GM10248 (cell line): ENCODE measurements at places on chromosomes 5 and 9.
A peak's percentile ranks its signal among the peaks of the same experiment; 100 is the strongest.

DNA sequence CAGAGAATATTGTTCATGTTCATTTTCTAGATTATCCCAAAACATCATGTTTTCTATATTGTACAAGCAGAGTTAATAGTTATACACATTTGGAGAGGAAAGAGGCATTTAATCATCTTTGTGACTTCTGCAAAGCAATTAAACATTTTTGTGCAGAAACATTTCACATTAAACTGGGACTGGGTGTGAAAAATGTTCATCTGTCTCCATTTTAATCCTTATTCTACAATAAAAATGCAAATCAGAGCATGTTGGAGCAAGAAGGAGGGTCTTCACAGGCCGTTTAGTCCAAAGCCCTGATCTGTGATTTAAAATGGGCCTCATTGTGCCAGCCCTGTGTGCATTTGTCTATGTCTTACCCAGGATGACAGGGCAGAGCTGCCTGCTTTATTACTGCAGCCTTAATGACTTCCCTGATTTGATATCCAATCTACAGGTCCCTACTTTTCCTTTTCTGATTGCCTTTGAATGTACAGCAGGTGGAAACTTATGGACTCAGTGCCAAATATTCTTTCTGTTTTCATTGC, 183.5 kb downstream of the CAVIN4 start:
- DNase-seq: no peak

GRCh38 chr5:65047948-65048690, 279.4 kb downstream of the CWC27 start:
- DNase-seq: no peak

- DNase-seq: peak; percentile 31
These were observed at the start of gene TGFBI for GRCh38 chr5:136028782-136029742. TSS of gene TGFBI (plus strand) at chr5:136028988. CDS start at chr5:136029056, 68 bp downstream.

GRCh38 chr9:81559709-81560108, 129.6 kb downstream of the TLE1 start:
- DNase-seq: no peak

- DNase-seq: no peak
These were observed 42.9 kb upstream of the ALDOB start for GRCh38 chr9:101478444-101478843.

DNA sequence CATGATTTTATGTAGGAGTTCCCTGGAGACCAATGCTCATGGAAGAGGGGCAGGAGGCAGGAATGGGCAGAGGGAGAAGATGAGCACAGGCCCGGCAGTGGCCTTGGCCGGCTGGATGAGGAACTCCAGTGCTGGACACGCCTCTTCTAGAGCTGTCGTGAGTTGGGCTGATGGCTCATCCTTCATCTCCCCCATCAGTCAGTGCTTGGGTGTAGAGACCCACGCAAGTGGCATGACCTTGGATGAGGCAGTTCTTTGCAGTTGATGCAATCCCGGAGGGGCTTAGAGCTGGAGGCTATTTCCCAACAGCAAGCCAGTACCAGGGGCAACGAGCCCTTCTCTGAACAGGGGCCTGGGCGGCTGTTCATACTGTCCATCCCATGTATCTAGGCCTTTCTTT, 25.5 kb upstream of the ARAP3 start:
- DNase-seq: no peak

DNA sequence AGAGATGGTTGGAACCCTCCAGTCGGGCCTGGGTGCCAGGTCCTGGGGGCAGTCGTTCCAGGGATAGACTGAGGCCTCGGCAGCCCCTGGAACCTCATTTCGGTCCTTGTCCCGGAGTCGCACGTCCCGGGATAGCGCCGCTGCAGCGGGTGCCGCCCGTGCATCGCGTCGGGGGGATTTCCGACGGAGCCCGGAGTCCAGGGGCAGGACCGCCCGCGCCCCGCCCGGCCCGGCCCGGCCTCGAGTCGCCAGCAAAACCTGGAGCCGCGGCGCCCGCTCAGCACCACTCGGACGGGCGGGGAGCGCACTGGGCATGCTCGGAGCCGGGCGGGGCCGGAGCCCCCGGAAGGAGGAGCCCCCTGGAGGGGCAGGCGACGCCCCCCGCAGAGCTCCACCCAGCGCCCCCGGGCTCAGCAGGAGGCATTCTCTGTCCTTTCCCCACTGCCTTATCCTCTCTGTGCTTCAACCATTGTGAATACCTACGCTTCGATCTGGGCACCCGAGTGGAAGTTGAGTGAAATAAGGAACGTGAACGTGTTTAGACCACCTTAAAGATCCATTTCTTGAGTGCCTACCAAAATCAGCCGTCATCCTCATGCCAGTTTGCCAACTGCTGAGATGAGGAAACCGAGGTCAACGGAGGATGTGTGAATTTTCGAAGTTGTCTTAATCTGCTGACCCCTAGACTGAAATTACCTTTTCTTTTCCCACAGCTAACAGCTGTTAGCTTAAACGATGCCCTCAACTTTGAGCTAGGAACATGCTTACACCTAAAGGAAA, 1.7 kb upstream of the PTPN3 start:
- DNase-seq: no peak

- no peak for DNase-seq
These were observed 385.9 kb upstream of the CHD1 start for GRCh38 chr5:99314721-99315120.

DNA sequence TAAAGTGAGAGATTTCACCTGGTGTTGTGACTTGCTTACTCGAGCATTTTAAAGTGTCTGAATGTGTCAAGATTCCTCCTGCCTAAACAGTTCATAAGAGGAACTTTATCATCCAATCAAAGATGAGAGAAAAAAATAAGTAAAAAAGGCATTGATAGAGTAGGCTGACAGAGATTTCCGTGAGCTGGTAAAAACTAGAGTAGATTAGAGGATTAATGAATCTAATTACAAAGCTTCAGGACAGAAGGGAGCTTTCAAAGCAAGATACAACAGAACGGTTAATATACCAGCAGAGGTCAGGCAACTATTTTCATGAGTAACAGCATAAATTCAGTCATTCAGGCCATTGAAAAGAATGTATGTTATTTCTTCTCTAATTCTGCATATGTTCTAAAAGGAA, 91.5 kb downstream of the ADAMTS6 start:
- no peak for DNase-seq

DNA sequence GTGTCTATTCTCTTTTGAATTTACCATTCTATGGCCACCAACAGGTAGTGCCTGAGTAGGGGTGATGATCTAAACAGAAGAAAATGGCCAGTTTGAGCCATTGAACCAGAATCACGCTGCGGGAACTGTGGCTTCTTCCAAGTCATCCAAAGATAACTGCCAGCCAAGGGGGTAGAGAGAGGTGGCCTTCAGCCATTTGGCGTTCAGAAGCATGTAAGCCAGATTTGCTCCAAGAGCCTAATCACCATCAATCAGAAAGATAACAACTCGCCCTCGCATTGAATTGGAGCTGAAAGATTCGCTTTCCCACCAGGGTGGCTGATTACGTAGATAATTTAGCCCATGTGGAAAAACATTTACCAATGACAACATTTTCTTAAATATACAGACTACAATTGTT, 1302.7 kb upstream of the DMAC1 start:
- DNase-seq: no peak

GRCh38 chr5:14576206-14576605, 5.4 kb upstream of the OTULINL start:
- no peak for DNase-seq

DNA sequence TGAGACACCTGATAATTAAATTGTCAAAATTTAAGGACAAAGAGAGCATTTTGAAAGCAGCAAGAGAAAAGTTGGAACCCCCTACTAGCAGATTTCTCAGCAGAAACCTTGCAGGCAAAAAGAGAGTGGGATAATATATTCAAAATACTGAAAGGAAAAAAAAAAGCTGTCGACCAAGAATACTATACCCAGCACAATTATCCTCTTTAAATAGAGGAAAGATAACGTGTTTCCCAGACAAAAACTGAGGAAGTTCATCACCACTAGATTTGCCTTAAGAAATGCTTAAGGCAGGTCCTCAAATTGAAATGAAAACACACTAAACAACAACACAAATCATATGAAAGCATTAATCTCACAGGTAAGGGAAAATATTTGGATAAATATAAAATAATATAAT, 27.0 kb downstream of the HSD17B3 start:
- DNase-seq: no peak

DNA sequence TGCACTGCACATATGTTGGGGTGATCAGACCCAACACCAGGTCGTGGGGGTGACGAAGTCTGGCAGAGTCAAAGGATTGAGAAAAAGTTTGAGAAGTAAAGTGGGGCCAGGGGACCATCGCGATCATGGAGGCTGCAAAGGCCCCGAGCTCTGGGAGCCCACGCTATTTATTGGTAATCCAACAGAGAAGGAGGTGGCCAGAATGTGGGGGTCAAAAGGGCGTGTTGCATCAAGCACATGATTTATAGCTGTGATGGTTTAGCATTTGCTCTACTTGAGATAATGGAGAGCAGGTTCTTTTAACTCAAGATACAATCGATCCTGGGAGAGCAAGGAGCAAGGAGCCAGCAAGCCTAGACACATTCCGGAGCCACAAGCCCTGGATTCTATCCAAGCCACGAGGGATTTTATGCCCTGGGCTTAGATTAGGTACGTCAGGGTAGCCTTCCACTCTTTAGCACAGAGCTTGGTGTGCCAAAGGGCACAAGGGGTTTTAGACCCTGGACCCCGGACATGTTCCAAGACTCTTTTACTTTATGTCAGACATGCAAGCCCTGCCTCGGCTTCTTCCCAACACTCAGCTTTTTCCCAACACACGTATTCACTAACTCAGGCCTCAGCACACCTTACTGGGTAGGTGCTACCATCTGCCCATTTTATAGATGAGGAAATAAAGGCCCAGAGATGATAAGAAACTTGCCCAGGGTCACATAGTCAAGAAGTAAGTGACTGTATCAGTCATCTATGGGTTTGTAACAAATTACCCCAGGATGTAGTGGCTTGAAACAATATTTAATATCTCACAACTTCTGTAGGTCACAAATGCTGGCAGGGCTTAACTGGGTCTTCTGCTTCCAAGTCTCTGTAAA, 39.5 kb downstream of the NSUN2 start:
- DNase-seq: no peak

DNA sequence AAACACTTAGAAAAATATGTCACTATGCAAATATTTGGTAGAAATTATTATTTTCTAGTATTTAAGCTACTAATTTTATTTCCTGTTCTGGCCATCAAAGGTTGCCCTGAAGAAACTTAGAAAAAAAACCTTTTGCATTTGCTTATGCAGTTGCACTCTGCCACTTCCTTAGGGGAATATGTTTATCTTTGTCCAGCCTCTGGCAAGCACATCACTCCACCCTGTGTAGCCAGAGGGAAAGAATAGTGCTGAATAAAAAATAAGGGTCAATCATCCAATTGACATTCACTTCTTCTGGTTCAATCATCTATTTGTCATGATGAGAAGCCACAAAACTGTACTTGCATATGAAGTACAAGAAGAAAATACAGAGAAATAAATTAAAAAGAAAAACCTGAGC, 72.8 kb downstream of the CETN3 start:
- no peak for DNase-seq

DNA sequence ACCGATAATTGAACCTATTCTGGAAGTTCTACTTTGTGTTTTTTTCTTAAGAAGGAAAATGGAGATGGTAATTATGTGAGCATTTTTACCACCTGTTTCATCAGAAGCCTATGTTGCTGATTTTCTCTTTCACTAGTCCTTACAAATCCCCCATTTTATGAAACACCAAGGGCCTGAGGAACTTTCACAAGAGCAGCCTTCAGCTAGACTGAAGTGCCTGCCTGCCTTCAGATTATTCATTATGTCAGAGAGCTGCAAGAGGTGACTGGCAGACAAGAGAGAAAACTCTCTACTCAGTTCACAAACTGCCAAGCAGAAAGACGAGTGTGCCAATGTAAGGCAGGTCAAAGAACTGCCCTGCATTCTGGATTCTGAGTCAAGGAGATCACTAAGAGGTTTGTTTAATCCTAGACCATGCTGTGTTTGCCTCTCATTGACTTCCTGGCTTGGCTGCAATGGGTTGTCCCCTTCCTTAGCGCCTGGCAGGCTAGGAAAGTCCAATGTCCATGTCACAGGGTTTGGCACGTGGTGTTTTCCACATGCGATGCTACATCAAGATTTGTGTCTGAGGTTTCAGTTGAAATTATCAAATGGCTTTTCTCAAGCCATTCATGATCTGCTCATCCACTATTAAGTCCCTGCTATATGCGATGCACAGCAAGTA, 143.3 kb downstream of the CDC42SE2 start:
- DNase-seq: no peak

DNA sequence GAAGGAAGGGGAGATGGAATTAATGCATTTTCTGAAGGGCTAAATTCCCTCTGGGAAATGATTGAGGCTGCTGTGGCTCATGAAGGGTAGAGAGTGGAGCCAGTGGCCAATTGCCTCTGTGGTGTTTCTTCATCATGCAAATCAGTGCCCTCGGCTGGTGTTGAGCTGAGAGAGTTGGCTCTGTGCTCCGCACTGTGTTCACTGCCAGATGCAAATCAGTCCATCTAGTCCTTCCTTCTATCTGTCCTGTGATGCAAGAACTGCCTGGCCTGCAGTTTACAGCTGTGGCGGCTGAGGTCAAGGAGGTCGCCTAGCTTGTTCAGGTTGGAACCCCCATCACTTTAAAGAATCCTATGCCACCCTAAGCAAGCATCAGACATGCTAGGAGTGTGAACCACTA, 6.0 kb downstream of the TMEM171 start:
- DNase-seq: no peak

GRCh38 chr5:138686668-138687067, 66.6 kb upstream of the CTNNA1 start:
- DNase-seq: no peak

DNA sequence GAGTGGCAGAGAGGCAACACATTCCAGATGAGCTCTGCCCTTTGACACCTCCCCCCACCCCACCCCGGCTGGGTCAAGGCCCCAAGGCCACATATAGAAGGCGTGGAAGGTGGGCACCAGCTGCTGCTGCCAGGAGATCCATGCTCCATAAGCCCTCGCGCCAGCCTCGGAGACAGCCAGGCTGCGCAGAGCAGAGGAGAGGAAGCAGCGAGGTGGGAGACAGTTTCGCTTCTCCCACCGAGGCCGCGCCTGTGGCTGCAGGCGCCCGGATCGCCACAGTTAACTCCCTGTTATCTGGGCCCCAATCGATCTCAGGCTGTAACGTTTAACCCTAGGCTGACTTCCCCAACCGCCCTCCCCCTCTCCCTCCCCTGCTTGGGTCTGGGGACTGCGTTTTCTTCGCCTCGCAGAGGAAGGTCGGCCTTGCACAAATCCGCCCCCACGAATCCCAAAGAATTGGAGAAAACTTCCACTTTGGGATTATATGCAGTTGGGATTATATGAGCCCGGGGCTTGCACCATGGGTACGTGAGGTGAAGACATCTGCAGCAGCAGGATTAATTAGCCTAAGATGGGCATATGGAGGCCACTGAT, 1.1 kb upstream of the CXXC5 start:
- DNase-seq: no peak
